Neural progenitor cell (in vitro differentiated cells): ENCODE measurements at places on chromosomes 7 and 10.

DNA sequence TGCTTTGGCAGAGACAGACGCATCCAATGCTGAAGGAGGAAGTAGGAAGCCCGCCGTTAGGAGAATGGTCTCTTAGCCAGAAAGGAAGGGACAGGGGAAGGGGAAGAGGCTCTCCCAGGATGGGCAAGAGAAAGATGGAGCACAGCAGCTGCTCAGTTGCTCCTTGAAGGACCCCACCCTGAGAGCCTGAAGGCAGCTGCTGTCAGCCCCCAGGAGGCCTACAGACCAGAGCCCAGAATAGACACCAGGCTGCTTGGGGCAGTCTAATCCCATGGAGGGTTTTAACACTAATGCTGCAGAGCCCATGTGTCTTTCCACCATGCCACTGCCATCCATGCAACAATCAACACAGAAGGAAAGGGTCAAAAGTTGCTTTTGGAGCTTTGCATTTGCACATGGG is 3.5 kb upstream of the C7orf33 start:
- no peak for DNase-seq

DNA sequence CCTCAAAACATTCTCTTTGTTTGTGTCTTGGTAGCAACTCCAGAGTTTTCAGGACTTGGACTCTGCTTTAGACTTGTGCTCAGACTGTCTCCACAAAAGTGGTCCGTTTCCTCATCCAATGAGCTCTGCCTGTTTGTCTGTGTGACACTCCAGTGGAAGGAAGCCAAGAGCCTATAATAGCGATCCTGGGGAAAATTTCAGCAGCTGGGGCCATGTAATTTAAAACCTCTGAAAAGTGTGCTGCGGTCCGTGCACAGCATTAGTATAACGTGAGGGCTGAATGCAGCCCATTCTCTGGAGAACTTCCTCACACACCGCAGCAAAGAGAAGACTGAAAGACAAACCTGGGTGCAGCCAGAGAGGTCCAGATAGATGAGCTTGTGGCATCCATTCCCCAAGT is at the start of gene LRRC17:
LRRC17 (plus strand) TSS at position 259 of the 400 bp plus-strand sequence. CDS start 20,914 bp downstream, outside the sequence.
- peak; percentile 43 for DNase-seq

- DNase-seq, result no peak
Measured at GRCh38 chr7:17661982-17662585, 278.2 kb downstream of the SNX13 start.

- no peak for DNase-seq
Measured at GRCh38 chr7:40299097-40299496, 164.3 kb downstream of the SUGCT start.

GRCh38 chr10:109676703-109677102 is 246.6 kb downstream of the XPNPEP1 start:
- no peak for DNase-seq

- no peak for DNase-seq
Measured at GRCh38 chr10:21452203-21452602, 73.3 kb downstream of the SKIDA1 start.

- no peak for DNase-seq
Measured at GRCh38 chr7:92546856-92547497, 18.4 kb downstream of the RBM48 start.

- DNase-seq, result no peak
Measured at GRCh38 chr10:47330804-47331203, 8.6 kb downstream of the GDF2 start.

- no peak for DNase-seq
Measured at GRCh38 chr10:15738270-15738925, 18.7 kb upstream of the ITGA8 start.
